ENCODE measurements at places on chromosomes 16 and 17.

DNA sequence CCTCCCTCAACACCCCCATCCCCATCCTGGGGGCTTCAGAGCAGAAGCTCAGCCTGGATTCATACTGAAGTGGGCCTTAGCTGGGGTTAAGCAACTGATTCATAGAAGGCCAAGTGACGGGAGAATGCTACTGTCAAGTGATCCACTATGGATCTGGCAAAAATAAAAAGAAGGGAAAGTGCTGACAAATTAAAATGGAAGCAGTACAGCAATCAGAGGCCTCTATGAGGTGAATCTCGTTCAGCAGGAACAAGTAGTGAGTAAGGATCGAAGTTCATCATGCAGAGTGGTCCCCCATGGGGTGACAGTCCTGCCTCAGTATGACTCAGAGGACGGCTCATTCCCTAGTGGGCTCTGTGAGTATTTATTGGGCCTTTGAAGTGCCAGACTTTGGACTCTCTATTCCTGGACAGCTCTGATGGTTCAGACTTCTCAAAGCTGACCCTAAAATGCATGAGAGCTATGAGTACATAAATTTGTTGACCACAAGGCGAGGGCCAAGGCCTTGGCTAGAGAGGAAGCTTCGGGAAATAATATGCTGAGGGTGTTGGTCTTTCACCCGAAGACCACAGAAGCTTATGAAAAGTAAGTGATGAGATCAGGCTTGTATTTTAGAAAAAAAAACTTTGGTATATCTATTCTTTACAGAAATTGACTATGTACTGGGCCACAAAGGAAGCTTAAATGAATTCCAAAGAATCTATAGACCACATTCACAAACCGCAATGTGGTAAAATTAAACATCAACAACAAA, 5.3 kb upstream of the NSMCE1 start:
- no peak for DNase-seq

DNA sequence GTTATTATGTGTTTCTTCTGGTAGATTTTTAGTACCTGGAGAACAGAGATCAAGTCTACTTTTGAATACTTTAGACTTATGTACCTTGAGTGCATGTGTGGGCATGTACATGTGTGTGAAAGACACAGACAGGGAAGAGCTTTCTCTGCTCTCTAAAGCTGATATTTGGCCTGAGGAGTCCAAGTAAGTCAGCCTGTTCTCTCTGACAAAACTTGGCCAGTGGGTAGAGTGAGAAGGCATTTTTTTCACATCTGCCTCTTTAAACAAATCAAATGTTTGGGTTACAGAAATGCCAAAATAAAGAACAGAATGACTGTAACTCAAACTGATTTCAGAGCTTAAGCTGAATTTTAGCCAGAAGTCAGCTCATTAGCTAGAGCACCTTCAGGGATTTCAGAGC, 309.7 kb upstream of the DYNLRB2 start:
- no peak for DNase-seq

- DNase-seq = no peak
These were observed 4.6 kb upstream of the MVD start for GRCh38 chr16:88667461-88667860.

DNA sequence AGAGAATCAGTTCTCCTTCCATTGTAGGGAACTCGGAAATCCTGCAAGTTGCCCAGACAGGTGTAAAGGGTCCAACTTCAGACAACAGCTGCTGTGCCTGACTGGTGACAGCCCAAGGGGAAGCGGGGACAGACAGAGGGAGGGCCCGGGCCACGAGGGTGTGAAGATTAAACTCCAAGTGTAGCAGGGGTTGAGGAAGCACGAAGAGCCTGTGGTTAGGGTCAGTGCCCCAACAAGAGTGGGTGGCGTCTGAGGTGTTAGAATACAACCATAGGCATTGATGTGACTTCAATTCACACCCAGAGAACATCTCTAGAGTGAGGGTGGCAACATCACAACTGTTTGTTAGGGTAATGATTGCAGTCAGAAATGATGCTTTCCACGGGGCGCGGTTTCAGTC, 39.1 kb downstream of the ASPA start:
- no peak for DNase-seq

DNA sequence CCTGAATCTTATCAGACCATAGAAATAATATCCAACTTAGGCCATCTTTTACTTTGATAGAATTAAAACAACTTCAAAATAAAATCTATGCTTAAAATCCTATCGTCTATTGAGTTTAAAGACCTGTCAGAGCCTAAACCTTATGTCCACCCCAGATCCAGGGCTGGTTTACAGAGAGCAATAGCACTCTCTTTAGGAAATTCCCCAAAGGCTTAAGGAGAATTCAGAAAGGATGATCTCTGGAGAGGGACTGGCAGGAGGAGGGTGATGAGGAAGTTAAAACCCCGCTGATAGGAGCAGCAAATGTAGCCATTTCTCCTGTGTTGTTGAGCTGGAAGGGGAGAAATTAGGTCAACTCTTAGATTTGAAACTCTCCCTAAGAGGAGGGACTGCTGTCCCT, 175.3 kb downstream of the HS3ST4 start:
- DNase-seq = no peak

Measured in NCI-H1048 (cell line).